Pericardium fibroblast (primary cell): ENCODE measurements at places on chromosomes 7 and 10. TPM values are rescaled to one million over a fixed set of nuclear protein-coding genes. Genes with fewer than 3 reads are reported as not detected.

Gene ABCC2
- total RNA-seq: 0.35 and 0.68 TPM in 2 replicates

Gene MYO1G
- total RNA-seq: not detected in 2 replicates

Gene EN2
- under 0.01 TPM in 1 of 2 replicates, not detected in the other for total RNA-seq

Gene KCNMA1
- total RNA-seq: 6.7 and 11.2 TPM in 2 replicates

Gene EXOC6
- total RNA-seq: 0.35 and 1.5 TPM in 2 replicates

Gene TAS2R3
- 0.17 TPM in 1 of 2 replicates, not detected in the other for total RNA-seq

Gene NANOS1
- 5.2 and 6.0 TPM in 2 replicates for total RNA-seq

Gene SKIDA1
- 1.4 and 4.0 TPM in 2 replicates for total RNA-seq

Gene CELF2
- 29.4 and 47.8 TPM in 2 replicates for total RNA-seq

Gene CPA5
- total RNA-seq: 0.12 TPM in 1 of 2 replicates, not detected in the other

Gene STEAP4
- total RNA-seq: 4.9 TPM in 2 replicates

Gene ADRA2A
- total RNA-seq: under 0.01 and 3.7 TPM in 2 replicates

Gene TUBAL3
- not detected in 2 replicates for total RNA-seq
